ENCODE measurements at places on chromosomes 11 and 22.

DNA sequence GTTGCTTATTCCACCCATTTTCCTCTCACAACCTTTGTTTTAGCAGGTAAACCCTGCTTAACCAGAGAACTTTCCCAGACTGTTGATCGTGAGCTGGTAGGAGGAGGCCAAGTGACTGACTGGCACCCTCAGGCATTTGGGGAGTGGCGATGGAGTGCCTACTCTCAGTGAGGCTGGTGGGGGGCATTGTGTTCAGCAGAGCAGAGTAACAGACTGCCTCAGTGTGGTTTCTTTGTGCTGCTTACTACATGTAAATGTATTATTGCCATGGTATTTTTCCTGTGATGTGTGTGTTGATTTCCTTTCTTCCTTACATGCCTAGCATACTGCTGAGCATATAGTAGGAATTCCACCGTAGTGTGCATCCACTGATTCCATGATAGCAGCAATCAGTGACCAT, 2.6 kb downstream of the MARK2 start:
- DNase-seq: no peak

GRCh38 chr11:63919267-63920125, 2.5 kb upstream of the RCOR2 start:
- no peak for DNase-seq

DNA sequence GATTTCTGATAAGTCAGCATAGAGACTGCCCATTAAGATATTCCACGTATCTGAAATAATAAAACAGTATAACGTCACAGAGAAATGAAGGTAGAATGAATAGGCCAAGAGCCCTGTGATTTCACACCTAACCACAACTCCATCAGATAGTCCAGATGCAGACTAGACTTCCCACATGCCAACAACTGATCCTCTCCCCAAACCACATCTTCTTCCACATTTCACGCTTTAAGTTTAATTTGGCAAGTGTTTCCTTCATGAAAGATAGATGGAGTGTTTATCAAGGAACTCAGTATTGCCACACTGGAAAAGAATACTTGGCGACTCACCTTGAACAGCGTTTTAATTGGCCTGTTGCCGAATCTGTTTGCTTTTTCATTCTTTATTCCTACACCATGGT, 81.5 kb downstream of the MUC15 start:
- DNase-seq: no peak

DNA sequence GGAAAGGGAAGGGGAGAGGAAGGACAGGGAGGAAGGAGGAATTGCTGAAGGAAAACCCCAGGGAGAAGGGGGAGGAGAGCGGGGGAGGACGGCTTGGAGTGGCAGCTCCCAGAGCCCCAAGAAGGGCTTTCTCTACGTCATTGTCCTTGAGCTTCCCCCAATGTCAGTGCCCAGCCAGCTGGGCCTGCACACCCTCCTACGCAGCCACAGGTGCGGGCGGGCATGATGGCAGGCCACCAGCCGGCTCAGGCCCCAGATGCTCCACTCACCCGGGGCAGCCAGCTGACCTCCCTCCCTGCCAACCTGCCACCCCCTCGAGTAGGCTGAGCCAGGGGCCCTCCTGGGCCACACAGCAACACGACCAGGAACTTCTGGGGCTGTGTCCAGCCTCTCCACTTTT, 11.2 kb downstream of the SYT7 start:
- no peak for DNase-seq

DNA sequence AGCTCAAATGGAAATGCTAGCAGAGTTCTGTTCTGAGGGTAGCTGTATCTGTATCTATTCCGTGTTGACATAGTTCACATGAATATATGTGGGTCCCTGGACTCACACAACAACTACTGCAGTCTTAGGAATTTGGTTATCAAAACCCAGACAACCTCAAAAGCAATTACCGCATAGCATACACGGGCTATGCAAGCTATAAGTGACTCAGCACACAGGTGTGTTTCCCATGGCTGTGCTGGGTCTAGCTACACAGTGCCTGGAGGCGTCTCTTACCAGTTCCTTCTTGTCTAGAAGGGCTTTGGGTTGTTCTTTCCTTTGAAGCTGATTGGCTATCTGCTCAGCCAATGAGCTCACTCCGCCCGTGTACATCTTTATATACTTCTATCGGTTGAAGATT, 98.2 kb upstream of the BID start:
- DNase-seq: no peak

DNA sequence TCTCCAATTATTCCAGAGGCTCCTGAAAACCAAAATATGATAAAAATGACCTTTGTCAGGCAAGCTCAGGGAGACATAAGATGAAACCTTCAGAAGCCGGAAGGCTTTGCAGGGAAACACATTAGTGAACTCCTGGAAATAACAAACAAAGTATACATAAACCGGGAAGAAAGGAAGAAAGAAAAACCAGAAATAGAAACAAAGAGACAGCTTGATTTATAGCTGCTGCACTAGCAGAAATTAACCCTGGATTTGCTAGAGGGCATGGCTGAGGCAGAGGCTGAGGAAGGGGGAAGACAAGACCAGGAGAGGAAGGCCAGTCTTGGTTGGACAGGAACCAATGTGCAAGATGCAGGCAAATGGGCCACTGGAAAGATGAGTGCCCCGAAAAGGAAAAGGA, 33.3 kb downstream of the SLC22A25 start:
- no peak for DNase-seq

DNA sequence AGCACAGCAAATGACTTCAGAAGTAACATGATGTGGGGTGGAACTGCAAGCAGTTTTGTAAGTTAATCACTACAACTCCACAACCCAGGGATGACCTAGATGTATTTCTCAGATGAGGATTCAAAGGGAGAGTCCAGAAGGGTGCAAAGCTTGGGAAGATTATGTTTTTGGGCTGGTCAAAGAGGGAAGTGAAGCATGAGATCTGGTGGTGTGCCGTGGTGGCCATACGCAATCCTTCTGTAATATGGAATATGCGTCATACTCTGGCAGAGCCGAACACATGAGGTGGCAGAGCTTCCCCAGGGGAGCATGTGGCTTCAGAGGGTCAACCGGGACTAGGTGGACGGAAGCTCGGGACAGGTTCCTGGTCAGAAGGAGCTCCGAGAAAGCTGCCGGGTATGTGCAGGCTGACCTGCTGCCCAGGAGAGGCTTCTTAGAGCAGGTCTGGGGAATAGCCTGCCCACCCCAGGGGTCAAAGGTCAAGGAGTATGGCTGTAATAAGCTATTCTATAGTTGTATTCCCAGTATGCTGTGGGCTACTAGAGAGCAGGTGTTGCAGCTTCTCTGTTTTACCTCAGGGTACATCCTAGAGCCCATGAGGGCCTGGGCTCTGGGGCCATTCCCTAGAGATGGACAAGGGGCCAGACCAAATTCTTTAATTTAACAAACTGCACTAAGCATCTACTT, 70.1 kb upstream of the PHOX2A start:
- DNase-seq: no peak

GRCh38 chr11:24896118-24896835, 399.4 kb downstream of the LUZP2 start:
- DNase-seq: no peak

- peak; percentile 61 for DNase-seq
Measured at GRCh38 chr11:613369-613968, 2.3 kb downstream of the IRF7 start.

DNA sequence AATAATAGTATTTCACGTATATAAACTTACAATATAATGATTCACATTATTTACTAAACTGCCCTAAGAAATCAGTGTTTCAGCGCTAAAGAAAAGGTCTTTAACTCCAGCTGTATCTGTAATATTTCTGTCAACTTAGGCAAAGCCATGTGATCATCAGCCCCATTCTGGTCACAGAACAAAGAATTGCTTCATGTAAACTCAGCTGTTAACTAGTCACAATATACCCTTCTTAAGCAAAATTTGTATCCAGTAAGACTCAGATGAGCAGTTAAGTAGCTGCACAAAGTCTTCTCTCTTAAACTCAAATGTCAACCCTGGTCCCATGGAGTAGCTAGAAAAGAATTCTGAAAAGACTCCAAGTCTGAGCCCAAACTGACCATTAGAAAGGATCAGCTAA, 26.6 kb downstream of the HPS5 start:
- DNase-seq: no peak

- DNase-seq: no peak
Measured at GRCh38 chr11:18088966-18089365, 16.9 kb downstream of the SAAL1 start.

- no peak for DNase-seq
Measured at GRCh38 chr22:36586271-36586670, 57.3 kb upstream of the EIF3D start.

DNA sequence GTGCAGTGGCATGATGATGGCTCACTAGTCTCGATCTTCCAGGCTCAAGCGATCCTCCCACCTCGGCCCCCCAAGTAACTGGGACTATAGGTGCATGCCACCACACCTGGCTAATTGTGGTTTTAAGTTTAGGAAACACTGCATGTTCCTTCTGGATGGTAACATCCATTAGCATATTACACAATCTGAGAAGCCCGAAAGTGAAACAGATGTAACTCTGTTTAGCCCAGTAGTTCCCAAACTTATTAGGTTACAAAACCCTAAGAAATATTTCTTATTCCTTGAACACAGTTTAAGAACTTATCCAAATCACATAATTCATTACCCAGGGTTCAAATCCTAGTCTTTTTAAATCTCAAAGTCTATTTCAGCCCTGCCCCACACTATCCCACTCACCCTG, 28.3 kb downstream of the POLDIP3 start:
- no peak for DNase-seq

DNA sequence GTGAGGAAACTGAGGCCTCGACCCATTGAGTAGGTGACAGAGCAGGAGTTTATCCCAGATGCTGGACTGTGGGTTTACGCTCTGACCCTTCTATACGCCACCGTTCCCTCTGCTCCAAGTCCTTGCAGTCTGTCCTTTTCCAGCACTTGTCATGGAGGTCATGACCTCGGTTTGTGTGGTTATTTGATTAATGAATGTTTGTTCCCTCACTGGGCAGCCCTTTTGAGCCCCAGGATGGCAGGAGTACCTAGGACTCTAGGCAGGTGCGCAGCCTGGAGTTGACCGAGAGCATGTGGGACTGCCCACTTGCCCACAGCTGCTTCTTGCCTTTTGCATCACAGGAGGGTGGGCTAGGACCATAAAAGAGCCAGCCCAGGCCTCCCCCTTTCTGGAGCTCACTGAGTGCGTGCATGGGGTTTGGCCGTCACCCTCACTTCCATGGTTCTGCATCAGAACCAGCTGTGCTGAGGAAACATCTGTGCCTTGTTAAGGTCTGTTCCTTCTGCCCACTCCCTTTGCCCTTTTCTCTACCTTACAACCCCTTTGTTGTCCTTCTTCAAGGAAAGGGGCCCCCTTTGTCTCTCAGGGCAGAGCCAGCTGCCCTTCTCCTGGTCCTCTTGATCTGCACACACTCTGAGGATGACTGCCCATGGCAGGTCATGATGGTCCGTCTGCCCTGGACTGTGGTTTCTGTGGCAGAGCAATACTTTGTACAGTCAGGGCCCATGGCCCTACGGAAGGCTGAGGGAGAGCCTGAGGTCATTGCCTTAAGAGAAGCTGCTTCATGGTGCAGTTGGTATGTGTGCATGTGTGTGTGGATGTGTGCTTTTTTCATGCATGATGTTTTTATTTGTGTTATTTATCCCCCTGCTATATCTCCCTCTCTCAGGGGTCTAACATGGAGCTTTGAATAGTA, 38.2 kb downstream of the BMAL1 start:
- no peak for DNase-seq

DNA sequence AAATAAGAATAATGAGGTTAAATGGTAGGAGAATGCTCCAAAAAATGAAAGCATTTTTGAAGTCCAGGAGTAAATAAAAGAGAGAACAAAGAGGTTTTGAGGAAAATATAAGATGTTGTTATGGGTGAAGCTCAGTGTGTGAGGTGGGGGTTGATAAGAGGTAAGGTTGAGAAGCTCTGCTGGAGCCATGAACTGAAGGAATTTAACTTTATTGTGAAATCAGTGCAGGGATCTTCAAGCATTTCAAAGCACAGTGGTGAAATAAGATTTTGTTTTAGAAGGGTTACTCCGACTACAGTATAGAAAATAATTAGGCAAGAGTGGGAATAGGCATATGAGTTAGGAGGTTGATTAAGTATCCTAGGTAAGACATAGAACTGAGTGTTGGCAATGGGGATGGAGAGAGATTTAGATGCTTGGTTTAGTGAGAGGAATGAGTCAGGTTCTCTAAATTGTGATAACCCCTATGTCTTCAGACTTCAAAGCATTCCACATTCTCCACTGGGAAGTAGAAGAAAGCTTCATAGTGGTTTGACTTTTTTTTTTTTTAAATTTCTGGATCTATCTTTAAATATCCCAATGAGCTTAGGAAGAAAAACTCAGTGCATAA, 403.2 kb downstream of the AASDHPPT start:
- no peak for DNase-seq

DNA sequence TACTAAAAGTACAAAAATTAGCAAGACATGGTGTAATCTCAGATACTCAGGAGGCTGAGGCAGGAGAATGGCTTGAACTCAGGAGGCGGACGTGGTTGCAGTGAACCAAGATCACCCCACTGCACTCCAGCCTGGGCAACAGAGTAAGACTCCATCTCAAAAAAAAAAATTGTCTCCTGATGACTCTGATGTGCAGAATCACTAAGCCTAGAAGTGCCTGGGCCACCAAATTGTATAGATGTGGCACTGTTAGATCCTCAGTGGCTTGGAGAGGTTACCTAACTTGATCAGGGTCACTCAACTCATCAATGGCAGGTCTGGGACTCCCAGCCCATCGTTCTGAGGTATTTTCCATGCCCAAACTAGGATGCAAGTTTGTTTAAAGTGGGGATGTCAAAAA, 10.6 kb downstream of the PLEKHB1 start:
- DNase-seq: no peak

DNA sequence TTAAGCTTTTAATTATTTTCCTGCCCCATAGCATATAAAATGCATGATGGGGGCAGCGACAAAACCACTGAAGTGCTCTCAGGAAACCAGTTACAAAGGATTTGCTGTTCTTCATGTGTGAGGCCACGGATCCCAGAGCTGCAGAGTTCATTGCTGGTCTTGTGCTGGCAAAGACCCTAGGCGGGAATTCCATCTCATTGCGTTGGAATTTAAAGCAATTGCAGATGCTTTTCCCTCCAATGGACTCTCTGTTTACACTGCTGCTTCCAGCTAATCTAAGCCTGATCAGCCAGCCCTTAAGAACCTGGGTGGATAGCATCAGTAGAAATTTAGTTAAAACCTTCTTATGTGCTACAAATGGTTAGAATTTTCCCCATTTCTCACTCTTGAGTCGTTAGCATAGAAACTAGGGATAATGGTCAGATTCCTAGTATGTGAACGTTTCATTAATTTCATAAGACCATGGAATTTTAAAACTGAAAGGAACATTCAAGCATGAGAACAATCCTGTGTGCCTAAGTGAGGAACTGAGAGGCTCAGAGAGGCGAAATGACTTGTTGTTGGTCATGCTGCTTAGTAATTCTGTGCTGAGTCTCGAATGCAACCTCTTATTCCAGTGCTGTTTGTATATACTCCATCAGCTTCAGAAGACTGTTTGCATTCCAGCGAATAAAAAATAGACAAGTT, 36.1 kb upstream of the ADSL start:
- DNase-seq: no peak

Data from stimulated activated CD8-positive, alpha-beta memory T cell treated with anti-CD3 and anti-CD28 coated beads, Interleukin-7, amount 100 ng/mL, for 1 hour (primary cell).